ENCODE measurements at places on chromosomes 1 and 21. TPM values are rescaled to one million over a fixed set of nuclear protein-coding genes. Genes with fewer than 3 reads are reported as not detected.
A peak's percentile ranks its signal among the peaks of the same experiment; 100 is the strongest.

Gene OR2T35
- not detected for polyA plus RNA-seq

DNA sequence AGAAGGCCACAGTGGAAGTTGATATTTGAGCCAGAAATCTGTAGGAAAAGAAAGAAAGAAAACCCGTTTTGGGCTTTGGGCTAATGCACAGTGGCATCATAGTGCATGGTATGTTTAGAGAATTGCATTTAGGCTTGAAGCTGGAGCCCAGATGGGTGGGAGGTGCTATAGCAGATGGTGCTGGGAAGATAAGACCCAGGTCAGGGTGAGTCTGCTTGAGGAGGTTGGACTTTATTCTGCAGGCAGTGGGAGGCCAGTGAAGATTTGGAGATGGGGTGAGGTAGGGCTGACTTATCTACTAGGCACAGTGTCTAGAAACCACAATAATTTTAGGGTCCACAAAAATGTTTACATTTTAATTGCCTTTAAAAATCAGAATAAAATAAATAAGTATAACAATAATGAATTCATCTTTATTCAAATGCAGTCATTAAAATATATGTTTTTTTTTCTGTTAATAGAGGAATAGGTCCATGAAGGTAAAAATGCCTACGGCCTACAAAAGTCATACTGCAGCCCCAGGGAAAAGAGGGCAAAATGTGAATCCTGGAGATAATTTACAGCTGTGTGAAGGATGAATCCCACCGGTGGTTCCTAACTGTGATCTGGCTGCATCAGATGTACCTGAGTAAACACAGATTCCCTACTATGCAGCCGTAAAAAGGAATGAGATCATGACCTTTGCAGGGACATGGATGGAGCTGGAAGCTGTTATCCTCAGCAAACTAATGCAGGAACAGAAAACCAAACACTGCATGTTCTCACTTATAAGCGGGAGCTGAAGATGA lies 8.7 kb downstream of the DNAJC6 start:
- no peak for DNase-seq

Gene PCNX2
- 13.1 TPM for polyA plus RNA-seq

- DNase-seq = no peak
Measured at GRCh38 chr1:109975718-109976117, 8.8 kb upstream of the AHCYL1 start.

Gene THEM5
- 1.4 TPM for polyA plus RNA-seq

DNA sequence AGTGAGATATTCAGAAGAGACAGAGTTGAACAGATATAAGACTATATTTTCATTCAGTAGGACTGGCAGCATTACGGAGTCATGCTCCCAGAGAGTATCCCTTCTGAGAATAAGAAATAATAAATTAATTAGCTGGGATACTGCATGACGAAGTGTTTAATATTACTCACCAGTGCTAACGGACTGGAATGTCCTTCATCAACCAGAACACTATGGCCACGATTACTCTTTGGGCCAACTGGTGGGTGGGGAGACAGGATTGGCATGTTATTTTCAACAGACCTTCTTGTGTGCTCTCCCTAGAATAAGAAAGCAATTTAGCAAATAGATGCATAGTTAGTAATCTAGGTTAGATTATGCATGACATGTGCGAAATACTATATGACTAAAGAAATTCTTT lies 32.4 kb downstream of the ERICH3 start:
- DNase-seq = no peak

Gene LRRIQ3
- 3.1 TPM for polyA plus RNA-seq

- no peak for DNase-seq
Measured at GRCh38 chr1:54047384-54048305, 5.4 kb downstream of the TMEM59 start.

GRCh38 chr1:194830387-194830786 lies 1644.0 kb upstream of the B3GALT2 start:
- DNase-seq = no peak

- DNase-seq = no peak
Measured at GRCh38 chr1:172004671-172005070, 163.4 kb downstream of the DNM3 start.

GRCh38 chr1:23726686-23727085 lies 16.6 kb upstream of the ELOA start:
- DNase-seq = no peak

Gene NUAK2
- polyA plus RNA-seq = 9.2 TPM

Gene TNFRSF9
- polyA plus RNA-seq = 0.25 TPM

DNA sequence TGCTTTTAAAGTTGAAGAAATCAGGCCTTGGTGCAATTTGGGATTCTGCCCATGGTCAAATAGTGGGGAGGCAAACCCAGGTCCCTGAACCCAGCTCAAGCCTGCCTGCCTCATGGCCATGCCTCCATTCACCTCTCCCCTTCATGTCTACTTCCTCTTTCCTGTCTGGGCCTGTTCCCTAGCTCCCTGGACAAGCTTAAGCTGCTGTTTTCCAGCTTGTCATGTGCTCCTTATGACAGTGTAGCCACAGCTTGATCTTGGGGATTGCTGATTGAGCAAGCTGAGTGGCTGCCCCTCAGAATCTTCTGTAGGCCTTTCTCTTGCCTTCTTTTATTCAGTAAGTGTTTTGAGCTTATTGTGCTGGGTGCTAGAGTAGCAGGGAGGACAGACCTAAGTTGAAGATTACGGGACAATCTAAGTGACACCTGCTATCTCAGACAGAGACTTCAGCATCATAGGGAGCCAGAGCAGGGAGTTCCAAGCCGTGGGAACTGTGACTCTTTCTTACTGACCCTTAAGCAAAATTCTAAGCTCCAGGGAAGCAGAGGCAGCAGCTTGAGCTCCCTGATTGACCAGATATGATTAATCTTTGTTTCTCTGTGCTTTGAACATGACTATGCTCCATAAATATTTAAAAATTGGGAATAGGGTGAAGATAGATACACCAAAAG lies 520 bp upstream of the MR1 start:
- DNase-seq = no peak

GRCh38 chr1:119483441-119484200 lies 23.4 kb upstream of the HSD3B1 start:
- DNase-seq = no peak

- no peak for DNase-seq
Measured at GRCh38 chr1:224747578-224747977, 131.5 kb downstream of the CNIH3 start.

- DNase-seq = no peak
Measured at GRCh38 chr1:116323491-116323890, 49.6 kb upstream of the ATP1A1 start.

- no peak for DNase-seq
Measured at GRCh38 chr1:115323366-115324004, 14.6 kb downstream of the NGF start.

GRCh38 chr1:235108876-235109275 lies 19.8 kb downstream of the TOMM20 start:
- no peak for DNase-seq

Gene HENMT1
- 10.8 TPM for polyA plus RNA-seq

GRCh38 chr1:177487481-177487880 lies 316.7 kb downstream of the BRINP2 start:
- DNase-seq = no peak

DNA sequence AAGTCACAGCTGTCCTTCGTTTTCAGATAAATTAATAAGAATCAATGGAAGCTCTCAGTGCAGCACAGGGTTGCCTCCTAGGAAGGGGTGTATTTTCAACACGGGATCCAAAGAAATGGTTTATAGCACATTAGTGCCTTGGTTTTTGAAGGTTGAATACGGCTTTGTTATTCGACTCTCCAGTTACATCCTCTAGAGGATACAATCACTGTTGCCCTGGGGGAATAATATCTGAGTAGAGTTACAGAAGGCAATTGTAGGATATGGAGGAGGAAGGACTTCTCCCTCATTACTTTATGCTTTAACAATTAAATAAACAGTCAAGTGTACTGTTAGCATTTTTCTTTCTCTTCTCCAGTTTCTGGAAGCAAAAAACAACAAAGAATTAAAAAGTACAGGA lies 14.3 kb upstream of the ZNF326 start:
- no peak for DNase-seq

DNA sequence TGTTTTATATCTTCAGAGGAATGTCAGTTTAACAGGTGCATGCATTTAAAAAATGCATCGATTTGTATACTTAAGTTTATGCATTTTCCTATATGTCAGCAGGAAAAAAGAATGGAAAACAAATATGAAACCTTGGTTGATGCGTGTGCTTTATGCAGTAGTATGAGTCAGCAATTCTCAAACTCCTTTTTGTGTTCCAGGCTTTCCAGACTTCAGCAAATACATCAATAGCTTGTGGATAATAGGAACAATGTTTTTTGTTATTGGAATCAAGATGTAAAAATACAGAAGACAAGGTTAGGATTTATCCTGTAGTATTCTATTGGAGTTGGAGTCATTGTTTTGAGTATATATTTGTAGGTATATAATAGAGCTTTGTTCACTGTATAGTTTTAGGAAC lies 45.2 kb downstream of the CHODL start:
- no peak for DNase-seq

DNA sequence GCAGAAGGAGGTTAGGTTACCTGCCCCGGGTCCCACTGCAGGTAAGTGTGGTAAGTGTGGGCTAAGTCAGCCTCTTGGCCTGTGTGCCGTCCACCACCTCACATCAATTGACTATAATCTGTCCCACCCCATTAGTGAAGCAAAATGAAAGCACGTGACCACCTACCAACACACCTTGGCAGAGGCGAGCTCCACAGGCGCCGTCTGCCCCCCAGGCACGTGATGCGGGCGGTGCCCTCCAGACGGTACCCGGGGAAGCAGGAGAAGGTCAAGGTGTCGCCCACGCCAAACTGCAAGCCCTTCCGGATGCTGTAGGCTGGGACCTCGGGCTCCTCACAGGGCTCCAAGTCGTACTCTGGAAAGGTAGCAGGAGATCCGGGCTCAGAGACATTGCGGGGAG lies 149.5 kb upstream of the HMGB4 start:
- DNase-seq = no peak

DNA sequence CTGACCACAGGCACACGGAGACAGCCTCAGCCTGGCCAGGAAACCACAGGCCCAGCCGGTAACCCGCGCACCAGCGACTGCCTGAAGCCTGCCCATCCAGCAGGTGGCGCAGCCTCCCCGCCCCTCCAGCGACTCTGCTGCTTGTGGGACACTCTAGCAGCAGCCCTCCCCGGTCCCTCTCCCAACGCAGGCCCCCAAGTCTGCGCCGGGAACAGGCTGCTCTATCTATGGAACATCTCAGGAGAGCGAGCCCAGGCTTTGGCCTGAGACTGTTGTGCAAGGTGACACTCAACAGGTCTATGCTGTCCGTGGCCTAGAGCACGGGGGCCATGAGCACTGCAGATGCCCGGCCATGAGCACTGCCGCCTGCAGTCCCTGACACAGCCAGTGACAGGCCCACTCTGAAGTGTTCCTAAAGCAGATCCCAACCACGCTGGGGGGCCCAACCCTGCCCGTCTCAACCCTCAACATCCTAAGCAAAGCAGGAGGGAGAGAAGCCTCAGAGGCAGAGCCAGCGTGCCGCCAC lies 28.4 kb downstream of the WDR4 start:
- no peak for DNase-seq

DNA sequence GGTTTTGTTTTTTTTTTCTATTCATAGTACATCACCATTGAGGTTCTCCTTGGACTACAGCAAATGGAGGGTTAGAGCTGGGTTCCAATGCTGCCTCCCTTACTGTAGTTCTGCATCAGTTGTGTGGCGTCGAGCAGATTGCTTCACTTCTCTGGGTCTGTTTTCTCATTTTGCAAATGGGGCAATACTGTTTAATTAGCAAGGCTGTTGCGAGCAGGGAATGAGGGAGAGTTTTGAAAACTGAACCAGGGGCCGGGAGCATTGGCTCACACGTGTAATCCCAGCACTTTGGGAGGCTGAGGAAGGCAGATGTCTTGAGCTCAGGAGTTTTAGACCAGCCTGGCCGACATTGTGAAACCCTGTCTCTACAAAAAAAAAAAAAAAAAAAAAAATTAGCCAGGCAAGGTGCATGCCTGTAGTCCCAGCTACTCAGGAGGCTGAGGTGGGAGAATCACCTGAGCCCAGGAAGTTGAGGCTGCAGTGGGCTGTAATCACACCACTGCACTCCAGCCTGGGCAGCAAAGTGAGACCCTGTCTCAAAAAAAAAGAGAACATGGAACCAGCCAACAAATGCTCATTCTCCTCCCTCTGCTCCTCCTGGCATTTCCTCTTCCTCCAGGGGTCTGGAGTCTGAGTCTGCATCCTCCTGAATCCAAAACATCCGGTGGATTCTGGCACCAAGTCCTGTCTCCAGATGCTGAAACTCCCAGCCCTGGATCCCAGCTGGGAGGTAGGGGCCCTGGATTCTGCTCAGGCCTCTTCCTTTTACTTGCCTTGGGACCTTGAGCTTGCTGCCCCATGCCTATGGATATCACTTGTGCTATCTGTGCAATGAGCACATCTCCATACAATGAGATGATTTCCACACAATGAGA lies 3.7 kb upstream of the PLOD1 start:
- peak; percentile 61 for DNase-seq

Gene LCE3C
- not detected for polyA plus RNA-seq

Gene PROX1
- 6.4 TPM for polyA plus RNA-seq

GRCh38 chr21:25838809-25839208 lies 104.0 kb downstream of the GABPA start:
- no peak for DNase-seq

GRCh38 chr1:186091222-186091720 lies 283.8 kb downstream of the TPR start:
- no peak for DNase-seq

- no peak for DNase-seq
Measured at GRCh38 chr1:66684353-66684752, 67.9 kb upstream of the DYNLT5 start.

DNA sequence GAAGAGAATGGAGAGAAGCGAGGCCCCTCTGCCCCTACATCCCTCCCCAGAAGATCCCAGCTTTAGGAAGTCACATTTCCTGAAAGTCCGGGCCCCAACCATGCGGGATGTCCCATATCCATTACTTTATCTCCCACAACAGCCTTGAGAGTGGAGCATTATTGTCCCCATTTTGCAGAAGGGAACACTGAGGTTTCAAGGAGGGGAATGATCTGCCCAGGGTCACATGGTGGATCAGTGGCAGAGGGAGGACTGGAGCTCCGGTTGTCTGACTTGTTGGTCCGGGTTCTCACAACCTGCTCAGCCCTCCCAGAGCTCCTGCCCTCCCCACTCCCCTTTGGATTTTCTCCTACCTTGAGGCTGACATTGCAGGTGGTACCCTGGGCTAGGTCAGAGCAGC lies 2.2 kb upstream of the CRYBG2 start:
- no peak for DNase-seq

- no peak for DNase-seq
Measured at GRCh38 chr1:41576620-41577019, 92.1 kb upstream of the EDN2 start.

- DNase-seq = no peak
Measured at GRCh38 chr21:38263493-38263892, 6.7 kb downstream of the KCNJ15 start.
